ENCODE measurements at places on chromosomes 7 and 10. TPM values are rescaled to one million over a fixed set of nuclear protein-coding genes. Genes with fewer than 3 reads are reported as not detected.

DNA sequence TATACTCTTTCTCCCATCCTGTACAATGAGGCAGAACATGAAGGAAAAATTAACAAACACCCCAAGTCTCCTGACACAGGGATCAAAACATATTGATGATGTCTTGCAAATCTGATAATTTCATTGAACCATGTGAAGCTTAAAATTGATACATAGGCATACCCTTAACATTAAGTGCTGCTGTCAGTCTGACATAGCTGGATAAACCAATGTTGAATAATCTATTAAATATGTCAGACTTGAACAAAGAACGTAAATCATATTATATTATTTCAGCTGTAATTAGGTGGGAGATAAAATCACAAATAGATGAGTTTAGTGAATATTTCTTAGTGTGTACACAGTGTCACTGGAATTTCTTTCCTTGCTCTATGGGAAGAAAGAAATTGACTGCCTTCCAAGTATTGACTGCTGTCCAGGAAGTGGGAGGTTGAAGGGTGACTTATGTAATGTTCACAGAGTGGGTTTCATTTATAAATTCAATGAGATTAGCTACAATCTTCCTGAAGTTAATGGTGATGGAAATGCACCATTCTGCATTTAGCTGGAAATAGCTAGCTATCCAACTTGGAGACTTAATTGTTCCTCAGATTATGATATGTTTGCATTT lies 170.8 kb downstream of the AUTS2 start:
- H3K4me3 ChIP-seq, result no peak overlapping the region
- peaks cover 4% of the 10 kb centered on the region for H3K27me3 ChIP-seq
- DNase-seq, result no peak

GRCh38 chr10:102743078-102743587 lies 615 bp upstream of the WBP1L start:
- H3K36me3 ChIP-seq, result peaks cover 11% of the 10 kb centered on the region
- DNase-seq, result no peak
- H3K27me3 ChIP-seq, result peaks cover 6% of the 10 kb centered on the region
- H3K4me3 ChIP-seq, result peak overlapping the region; percentile 100

DNA sequence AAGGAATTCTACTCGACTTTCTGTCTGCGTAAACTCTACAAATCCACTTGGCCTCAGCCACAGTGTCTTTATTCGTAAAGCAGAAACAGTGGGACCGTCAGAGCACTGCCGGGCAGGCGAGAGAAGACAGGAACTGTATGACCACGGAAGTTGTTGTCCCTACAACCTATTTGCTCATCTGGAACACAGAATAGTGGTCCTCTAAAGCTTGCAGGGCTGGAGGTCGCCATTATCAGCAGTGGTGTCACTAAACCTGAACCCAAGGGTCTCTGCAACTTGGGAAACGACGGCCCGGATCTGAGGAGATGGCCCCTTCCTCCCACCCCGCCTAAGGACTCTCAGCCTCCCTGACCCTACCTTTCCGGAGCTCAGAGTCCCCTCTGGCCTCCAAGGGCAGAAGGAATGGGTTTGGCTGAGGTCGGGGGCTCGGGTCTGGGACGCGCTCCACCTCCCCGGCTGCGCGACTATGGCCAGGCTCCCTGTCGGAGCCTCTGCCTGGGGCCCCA lies 442 bp downstream of the STYXL1 start:
- H3K4me1 ChIP-seq, result peaks cover 23% of the 10 kb centered on the region
- DNase-seq, result no peak
- H3K27ac ChIP-seq, result peak overlapping the region; percentile 99

GRCh38 chr7:122686360-122686878 lies 12.5 kb downstream of the RNF133 start:
- no peaks in the 10 kb centered on the region for H3K4me1 ChIP-seq
- DNase-seq, result no peak
- H3K27ac ChIP-seq, result no peak overlapping the region
- H3K27me3 ChIP-seq, result peaks cover 1% of the 10 kb centered on the region

GRCh38 chr7:46616636-46617035 lies 695.6 kb upstream of the IGFBP3 start:
- H3K36me3 ChIP-seq, result peaks cover 3% of the 10 kb centered on the region
- no peak overlapping the region for H3K4me3 ChIP-seq
- DNase-seq, result no peak
- H3K27me3 ChIP-seq, result no peaks in the 10 kb centered on the region
- no peaks in the 10 kb centered on the region for H3K4me1 ChIP-seq

GRCh38 chr10:85612378-85612775 lies 754.2 kb downstream of the GRID1 start:
- no peak for DNase-seq
- peaks cover 5% of the 10 kb centered on the region for H3K36me3 ChIP-seq
- H3K27ac ChIP-seq, result no peak overlapping the region
- no peaks in the 10 kb centered on the region for H3K4me1 ChIP-seq

DNA sequence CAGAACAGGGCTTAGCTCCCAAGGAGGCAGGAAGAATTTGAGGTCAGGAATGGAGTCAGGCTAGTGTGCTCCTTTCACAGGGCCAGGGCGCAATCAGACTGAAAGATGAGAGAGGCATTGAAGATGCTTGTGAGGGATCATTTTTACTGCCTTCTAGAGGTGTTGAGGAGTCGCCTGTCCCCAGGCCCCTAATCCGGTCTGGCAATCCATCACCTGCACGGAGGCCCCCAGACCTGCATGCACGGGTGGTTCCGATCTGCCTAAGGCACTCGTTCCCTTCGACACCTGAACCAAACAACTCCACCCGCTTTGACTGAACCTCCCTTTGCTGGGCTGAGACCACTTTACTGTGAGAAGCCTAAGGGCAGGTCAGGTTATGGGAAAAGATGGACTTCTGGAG lies 8.0 kb downstream of the FOXI2 start:
- peaks cover 3% of the 10 kb centered on the region for H3K27me3 ChIP-seq
- no peak for DNase-seq
- no peaks in the 10 kb centered on the region for H3K36me3 ChIP-seq
- no peak overlapping the region for H3K27ac ChIP-seq
- no peaks in the 10 kb centered on the region for H3K4me1 ChIP-seq
- no peak overlapping the region for H3K4me3 ChIP-seq

- no peaks in the 10 kb centered on the region for H3K27me3 ChIP-seq
- H3K4me3 ChIP-seq, result no peak overlapping the region
- peaks cover 6% of the 10 kb centered on the region for H3K4me1 ChIP-seq
- no peak overlapping the region for H3K27ac ChIP-seq
- peaks cover 6% of the 10 kb centered on the region for H3K36me3 ChIP-seq
These were observed 51.0 kb downstream of the MLLT10 start for GRCh38 chr10:21584834-21585530.

DNA sequence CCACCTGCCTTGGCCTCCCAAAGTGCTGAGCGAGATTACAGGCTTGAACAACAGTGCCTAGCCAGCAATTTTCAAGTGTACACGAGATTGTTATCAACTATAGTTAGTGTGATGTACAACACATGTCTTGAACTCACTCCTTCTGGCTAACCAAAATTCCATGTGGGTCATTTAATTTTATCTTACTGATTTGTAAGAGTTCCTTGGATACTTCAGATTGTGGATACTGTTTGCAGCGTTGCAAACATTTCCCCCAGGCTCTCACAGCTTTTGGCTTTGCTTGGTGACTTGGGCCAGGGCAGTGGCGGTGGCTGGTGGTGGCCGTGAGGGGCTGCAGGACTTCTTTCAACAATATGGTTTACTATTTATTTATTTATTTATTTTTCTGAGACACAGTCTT lies 8.5 kb upstream of the TMEM270 start:
- H3K27me3 ChIP-seq, result peaks cover 7% of the 10 kb centered on the region
- H3K27ac ChIP-seq, result no peak overlapping the region
- H3K4me3 ChIP-seq, result no peak overlapping the region
- no peak for DNase-seq
- H3K36me3 ChIP-seq, result no peaks in the 10 kb centered on the region

- H3K4me1 ChIP-seq, result peaks cover 34% of the 10 kb centered on the region
- DNase-seq, result no peak
- peaks cover 32% of the 10 kb centered on the region for H3K36me3 ChIP-seq
- H3K27me3 ChIP-seq, result peaks cover 3% of the 10 kb centered on the region
- no peak overlapping the region for H3K4me3 ChIP-seq
These were observed 54.3 kb downstream of the SLK start for GRCh38 chr10:104021246-104021645.

- H3K36me3 ChIP-seq, result no peaks in the 10 kb centered on the region
- DNase-seq, result no peak
- H3K27me3 ChIP-seq, result no peaks in the 10 kb centered on the region
- H3K4me3 ChIP-seq, result no peak overlapping the region
These were observed 72.1 kb upstream of the EGFR start for GRCh38 chr7:54946764-54947163.

GRCh38 chr7:75621124-75621523 lies 117.6 kb downstream of the HIP1 start:
- peaks cover 19% of the 10 kb centered on the region for H3K4me1 ChIP-seq
- H3K36me3 ChIP-seq, result peaks cover 18% of the 10 kb centered on the region
- H3K27me3 ChIP-seq, result peaks cover 7% of the 10 kb centered on the region
- no peak overlapping the region for H3K4me3 ChIP-seq
- no peak for DNase-seq

DNA sequence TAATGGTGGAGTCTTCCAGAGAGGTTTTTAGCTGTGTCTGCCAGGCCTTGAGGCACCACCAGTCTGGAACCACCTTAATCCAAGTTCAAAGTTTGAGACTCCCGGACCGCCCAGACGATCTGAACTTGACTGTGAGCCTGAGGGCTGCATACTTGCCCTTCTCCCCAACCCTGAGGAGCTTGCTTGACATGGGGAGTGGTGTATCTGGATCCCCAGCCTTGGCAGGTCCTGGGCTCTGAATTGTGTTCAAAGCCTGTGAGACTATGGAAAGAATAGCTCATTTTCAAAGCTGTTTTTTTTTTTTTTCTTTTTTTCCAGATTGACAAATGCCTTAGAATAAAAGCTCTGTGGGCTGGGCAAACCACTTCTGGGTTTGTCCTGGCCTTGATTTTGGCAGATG lies 22.3 kb upstream of the CAMK1D start:
- no peaks in the 10 kb centered on the region for H3K4me1 ChIP-seq
- DNase-seq, result no peak
- no peak overlapping the region for H3K4me3 ChIP-seq
- no peaks in the 10 kb centered on the region for H3K27me3 ChIP-seq
- H3K36me3 ChIP-seq, result no peaks in the 10 kb centered on the region

- H3K36me3 ChIP-seq, result peaks cover 39% of the 10 kb centered on the region
- peaks cover 27% of the 10 kb centered on the region for H3K4me1 ChIP-seq
- H3K27ac ChIP-seq, result no peak overlapping the region
- no peak for DNase-seq
These were observed 1.0 kb upstream of the NRP1 start for GRCh38 chr10:33335551-33335800.

DNA sequence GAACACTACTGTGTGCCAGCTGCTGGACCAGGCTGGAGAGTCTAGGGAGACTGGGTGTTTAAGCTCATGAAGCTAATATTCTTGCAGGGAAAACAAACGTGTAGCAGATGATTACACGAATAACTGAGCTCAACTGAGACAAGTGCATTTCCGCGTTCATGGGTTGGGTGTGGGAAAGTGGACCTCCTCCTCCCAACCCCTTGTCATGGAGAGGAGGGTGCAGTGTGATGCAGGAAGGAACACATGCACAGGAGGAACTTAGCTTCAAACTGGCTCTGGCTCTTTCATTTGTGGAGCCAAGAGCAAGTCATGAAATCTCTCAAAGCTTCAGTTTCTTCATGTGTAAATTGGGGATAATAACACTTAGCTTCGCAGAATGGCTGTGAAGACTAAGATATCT lies 204.3 kb downstream of the ARHGAP12 start:
- H3K36me3 ChIP-seq, result peaks cover 8% of the 10 kb centered on the region
- H3K27ac ChIP-seq, result no peak overlapping the region
- DNase-seq, result no peak
- H3K4me3 ChIP-seq, result no peak overlapping the region

DNA sequence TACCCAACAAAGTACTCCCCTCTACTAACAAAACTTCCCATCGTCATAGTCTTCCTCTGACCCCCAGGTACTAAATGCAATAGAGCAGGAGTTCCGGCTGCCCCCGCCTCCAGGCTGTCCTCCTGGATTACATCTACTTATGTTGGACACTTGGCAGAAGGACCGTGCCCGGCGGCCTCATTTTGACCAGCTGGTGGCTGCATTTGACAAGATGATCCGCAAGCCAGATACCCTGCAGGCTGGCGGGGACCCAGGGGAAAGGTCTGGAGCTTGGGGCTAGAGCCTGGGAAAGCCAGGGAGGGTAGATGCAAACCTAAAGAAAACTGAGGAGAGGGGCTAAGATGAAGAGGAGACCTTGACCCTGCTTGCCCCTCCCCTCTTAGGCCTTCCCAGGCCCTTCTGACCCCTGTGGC lies 15.3 kb downstream of the EPHB6 start:
- H3K4me1 ChIP-seq, result no peaks in the 10 kb centered on the region
- H3K27ac ChIP-seq, result no peak overlapping the region
- no peak for DNase-seq

DNA sequence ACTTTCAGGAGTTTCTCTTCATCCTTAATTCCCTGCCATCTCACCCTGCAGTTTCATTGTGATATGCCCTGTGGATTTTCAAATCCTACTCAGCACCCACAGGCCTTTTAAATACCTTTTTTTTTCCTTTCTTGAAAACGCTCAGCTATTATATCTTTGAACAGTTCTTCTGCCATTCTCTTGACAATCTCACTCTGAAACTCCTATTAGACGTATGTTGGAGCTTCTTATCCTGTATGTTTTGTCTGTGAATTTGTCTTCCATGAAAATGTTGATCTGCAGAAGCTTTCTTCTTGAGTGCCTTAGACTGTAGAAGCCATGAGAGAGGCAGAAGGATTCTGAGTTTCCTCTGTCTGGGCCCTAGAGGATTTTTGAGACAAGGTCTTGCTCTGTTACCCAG lies 18.9 kb upstream of the YAE1 start:
- no peak overlapping the region for H3K27ac ChIP-seq
- peaks cover 4% of the 10 kb centered on the region for H3K27me3 ChIP-seq
- no peak for DNase-seq
- no peaks in the 10 kb centered on the region for H3K4me1 ChIP-seq

- no peak overlapping the region for H3K4me3 ChIP-seq
- no peaks in the 10 kb centered on the region for H3K36me3 ChIP-seq
- peak; percentile 70 for DNase-seq
- peaks cover 2% of the 10 kb centered on the region for H3K27me3 ChIP-seq
These were observed 220.2 kb downstream of the DGKI start for GRCh38 chr7:137626469-137627067.

GRCh38 chr10:9898633-9899395 lies 1118.9 kb upstream of the CELF2 start:
- no peak overlapping the region for H3K27ac ChIP-seq
- DNase-seq, result no peak
- no peaks in the 10 kb centered on the region for H3K27me3 ChIP-seq
- H3K4me1 ChIP-seq, result no peaks in the 10 kb centered on the region
- no peak overlapping the region for H3K4me3 ChIP-seq

Gene ADARB2
- total RNA-seq, result 54.9 TPM

Gene MYOZ1
- total RNA-seq, result 4.0 TPM

Gene PDE1C
- 2.9 TPM for total RNA-seq

Gene TUBAL3
- total RNA-seq, result not detected

Gene CUZD1
- 0.54 TPM for total RNA-seq

Gene PANK1
- 16.2 TPM for total RNA-seq

Gene ADAM12
- 9.0 TPM for total RNA-seq

Gene CHCHD2
- 1.7 TPM for total RNA-seq

Gene CPA4
- not detected for total RNA-seq

Gene PSD
- total RNA-seq, result 0.31 TPM

Gene VSTM4
- total RNA-seq, result 0.38 TPM

Gene REPIN1
- total RNA-seq, result 138 TPM

Gene UBE3C
- 54.2 TPM for total RNA-seq

Gene ABCB4
- 3.0 TPM for total RNA-seq

All from endothelial cell (in vitro differentiated cells).